Endothelial cell of umbilical vein (primary cell): ENCODE measurements at places on chromosomes 3 and 15. TPM values are rescaled to one million over a fixed set of nuclear protein-coding genes. Genes with fewer than 3 reads are reported as not detected.

- DNase-seq = no peak
Measured at GRCh38 chr3:160012108-160012507, 23.5 kb downstream of the IL12A start.

DNA sequence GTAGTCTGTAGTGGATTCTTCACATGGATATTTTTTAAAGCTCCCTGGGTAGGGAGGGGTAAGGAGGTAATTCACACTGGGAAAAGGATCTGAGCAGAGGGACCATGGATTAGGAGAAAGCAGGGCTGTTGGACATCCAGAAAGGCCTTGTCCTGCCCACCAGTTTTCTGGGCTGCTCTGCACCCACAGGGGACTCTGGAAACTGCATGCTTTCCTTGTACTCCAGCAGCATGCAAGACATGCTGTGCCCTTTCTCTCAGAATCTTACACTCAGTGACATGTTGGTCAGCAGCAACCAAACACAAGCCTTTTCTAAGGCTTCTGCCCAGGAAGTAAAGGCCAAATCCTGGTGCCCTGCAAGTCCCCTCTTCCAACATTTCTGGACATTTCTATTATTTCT lies 2.5 kb upstream of the FBN1 start:
- no peak for DNase-seq

DNA sequence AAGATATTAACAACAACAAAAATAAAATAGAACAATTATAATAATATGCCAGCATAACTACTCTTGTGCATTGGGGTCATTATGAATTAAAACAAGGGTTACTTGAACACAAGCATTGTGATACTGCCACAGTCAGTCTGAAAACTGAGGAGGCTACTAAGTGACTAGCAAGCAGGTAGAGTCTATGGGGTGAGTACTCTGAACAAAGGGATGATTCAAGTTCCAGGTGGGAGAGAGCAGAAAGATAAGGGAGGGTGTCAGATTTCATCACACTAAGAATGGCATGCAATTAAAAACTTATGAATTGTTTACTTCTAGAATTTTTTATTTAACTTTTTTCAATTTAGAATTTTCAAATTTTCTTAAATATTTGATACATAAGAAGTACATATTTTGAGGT lies 754.4 kb upstream of the GOLIM4 start:
- DNase-seq = no peak

- no peak for DNase-seq
Measured at GRCh38 chr3:186886202-186886981, 43.9 kb downstream of the ADIPOQ start.

- DNase-seq = no peak
Measured at GRCh38 chr3:69144631-69145245, 22.3 kb upstream of the LMOD3 start.

DNA sequence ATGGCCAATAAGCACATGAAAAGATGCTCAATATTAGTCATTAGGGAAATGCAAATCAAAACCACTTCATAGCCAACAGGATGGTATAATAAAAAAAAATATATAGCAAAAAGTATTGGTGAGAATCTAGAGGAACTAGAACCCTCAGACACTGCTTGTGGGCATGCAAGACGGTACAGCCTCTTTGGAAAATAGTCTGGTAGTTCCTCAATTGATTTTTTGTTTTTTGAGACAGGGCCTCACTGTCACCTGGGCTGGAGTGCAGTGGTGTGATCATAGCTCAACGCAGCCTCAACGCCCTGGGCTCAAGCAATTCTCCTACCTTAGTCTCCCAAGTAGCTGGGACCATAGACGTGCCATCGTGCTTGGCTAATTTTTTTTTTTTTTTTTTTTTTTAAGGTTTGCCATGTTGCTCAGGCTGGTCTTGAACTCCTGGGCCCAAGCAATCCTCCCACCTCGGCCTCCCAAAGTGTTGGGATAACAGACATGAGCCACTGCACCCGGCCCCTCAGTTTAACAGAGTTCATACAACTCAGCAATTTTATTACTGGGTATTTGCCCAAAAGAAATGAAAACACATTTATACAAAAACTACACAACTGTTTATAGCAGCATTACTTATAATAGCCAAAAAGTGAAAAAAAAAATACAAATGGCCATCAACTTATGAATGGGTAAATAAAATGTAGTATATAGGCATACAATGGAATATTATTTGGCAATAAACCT lies 5.1 kb downstream of the PRC1 start:
- no peak for DNase-seq

DNA sequence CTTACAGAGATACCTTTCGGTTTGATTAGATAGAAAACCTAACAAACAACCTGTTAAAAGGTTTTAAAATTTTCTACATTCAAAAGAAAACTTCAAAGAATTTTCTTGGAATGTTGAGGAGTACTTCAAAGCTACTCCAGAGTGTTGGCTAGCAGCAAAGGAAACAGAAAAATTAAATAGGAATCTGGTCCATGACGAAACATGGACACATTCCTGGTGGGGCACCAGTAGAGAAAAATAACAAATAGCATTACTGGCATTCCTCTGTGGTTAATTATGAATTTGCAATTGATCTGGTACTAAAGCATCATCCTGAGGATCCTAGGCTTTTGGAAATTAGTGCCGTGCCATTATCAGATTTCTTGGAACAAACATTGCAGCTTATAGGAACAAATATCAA lies 59.5 kb upstream of the DPPA4 start:
- no peak for DNase-seq

DNA sequence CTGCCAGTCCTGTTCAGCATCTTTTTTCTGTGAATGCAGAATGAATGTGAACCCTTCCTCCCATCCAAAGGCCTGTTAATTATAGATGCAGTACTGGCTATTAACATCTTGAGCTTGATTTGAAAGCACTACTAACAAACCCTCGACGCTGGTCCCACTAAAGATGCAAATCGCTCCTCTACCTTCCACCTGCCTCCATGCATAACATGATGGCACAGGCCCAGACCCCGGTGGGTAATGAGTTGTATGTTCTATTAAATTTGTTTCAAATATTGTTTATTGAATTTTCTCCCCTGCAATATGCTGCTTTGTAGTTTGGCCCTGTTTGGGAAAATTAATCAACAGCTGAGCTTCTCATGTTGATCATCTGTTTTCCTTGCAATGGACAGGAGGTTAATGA lies 69.3 kb downstream of the RAB11A start:
- no peak for DNase-seq

DNA sequence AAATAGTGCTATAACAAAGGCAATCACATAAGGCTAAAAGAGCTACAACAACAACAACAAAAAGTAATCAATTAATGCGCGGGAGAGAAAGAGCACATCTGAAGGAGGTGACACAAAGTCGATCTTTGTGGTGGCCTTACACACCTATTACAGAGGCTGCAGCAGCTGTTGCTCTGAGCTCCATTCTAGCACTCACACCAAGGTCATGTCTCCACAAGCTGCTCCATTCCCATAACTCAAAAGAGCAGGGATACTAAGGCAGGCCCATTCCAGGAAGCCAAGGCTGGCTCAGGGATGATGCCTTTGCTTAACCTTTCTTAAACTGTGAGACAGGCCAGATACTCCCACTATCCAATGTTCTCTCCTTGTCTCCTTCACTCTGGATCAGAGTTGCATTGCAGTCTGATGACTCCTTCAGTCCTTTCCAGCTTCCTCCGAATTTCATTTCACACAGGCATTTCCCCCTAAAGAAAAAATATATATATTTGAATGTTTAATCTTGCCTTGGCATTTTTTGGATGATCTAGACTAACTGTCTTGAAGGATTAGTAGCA lies 52.7 kb downstream of the SNTN start:
- DNase-seq = no peak

Gene OGG1
- 32.1 and 36.2 TPM in 2 replicates for polyA plus RNA-seq

Gene TMEM108
- 0.40 and 0.65 TPM in 2 replicates for polyA plus RNA-seq
